ENCODE measurements at places on chromosomes 2 and 18.

DNA sequence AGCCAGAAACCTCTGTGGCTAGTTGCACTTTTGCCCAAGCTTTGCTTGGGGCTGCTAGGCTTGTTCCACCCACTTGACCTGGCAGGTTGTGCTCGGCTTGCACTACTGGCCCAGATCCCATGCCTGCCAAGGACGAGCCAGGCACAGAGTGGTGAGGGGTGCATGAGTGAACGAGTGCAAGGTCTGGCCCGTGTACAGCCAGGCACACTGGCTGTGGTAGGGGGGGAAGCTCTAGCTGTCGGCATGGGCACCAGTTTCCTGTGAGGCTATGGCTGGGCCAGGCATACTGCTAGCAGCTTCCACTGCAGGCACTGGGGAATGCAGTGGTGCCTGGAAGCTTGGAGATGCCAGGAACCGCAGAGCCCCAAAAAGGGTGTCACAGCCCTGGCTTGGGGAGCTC is 210.4 kb downstream of the AKAIN1 start:
- no peak for DNase-seq

- no peak for DNase-seq
These were observed 11.2 kb upstream of the NCKAP1 start for GRCh38 chr2:183049420-183049819.

DNA sequence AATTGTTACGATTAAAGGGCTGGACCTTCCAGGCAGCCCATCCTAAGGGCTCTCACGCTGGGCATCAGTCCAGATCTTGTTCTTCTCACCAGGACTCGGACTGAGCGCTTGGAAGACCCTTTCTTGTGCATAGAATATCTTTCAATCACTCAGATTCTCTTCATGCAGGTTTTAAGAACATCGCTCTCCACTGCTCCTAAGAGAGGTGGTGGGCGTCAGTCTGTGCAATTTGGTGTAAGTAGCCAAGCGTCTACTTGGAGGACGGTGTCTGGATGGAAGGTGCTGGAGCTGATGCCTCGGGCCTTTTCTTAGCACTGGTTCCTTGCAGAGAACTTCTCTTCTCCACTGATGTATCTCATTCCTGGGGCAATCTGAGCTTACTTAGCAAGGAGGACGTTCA is 68.7 kb downstream of the ASB1 start:
- no peak for DNase-seq

DNA sequence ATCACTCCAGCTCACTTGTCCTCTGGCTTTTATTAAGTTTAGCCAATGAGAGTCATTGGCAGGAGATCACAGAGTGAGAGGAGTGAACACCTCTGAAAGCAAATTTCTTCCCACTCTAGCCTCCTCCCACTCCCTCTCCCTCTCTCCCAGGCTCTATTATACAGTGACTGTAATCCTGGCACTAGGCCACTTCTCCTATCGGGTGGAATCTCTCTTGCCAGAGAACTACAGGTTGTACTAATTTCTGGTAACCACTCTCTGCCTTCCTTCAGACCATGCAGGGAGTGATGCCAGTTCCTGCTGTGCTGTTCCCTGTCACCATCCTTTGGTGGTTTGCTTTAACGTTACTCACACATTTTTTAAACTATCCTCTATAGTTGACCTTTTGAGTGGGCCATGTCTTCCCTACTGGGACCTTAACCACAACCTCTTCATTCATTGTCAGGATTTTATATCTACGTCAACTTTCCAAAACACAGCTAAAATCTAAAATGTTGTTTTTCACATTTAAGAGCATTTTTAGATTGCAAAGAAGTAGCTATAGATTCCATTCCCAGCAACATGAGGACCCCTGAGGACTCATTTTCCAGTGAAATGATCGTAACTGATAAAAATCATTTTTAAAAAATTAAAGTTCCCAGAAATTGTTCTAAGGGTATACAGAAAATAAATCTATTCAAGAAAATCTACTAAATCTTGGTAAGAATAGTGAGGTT is 217.1 kb downstream of the MREG start:
- no peak for DNase-seq

DNA sequence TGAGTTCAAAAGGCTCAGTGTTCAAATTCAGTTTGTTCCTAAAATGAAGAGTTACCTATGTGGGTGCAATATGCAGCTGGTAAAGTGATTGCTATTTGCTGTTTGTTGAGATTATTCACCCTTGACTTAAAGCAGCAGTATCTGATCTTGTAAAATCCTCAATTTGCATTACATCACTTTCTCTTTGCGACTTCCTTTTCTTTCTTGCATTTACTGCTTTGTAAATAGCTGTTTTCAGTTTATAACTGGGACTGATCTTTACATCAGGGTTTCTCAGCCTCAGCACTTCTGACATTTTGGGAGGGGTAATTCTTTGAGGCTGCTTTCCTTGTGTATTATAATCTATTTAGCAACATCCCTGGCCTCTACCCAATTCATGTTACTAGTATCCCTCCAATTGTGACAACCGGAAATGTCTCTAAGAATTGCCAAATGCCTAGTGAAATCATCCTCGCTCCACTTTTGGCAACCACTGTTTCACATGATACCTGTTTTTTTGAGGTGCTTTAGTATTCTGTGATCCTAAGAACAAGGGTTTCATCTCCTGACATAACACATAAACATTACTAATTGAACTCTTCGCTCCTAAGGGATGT is 12.1 kb upstream of the ERCC3 start:
- no peak for DNase-seq

DNA sequence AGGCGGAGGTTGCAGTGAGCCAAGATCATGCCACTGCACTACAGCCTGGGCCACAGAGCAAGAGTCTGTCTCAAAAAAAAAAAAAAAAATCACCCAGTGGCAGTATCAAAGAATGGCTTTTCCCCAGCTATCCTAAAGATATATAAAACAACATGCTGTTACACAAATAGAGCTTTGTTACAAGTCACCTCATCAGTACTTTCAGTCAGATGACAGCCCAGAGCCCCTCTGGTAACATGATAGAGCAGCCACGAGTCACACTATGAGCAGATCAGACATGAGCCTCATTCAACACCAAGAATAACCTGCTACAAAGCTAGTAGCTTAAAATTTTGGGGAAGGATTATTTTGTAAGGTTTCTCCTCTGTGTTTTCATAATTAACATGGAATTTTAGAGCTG is 25.2 kb downstream of the PDE11A start:
- DNase-seq: no peak

DNA sequence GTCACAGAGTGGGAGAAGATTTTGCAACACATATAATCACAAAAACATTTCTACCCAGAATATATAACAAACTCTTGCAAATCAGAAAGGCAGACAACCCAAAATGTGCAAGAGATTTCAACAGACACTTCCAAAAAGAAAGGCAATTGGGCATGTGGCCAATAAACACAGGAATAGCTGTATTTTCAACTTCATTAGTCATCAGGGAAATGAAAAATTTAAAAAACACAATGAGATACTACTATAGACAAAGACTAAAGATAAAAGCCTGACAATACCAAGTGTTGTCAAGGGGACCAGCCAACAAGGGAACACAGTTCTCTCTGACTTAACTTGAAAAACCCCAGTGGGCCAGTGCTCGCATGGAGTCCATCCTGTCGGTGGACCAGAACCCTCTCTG is 40.5 kb downstream of the MTHFD2 start:
- no peak for DNase-seq

- peak; percentile 27 for DNase-seq
These were observed 33.0 kb upstream of the PPP1R1C start for GRCh38 chr2:181952404-181953226.

DNA sequence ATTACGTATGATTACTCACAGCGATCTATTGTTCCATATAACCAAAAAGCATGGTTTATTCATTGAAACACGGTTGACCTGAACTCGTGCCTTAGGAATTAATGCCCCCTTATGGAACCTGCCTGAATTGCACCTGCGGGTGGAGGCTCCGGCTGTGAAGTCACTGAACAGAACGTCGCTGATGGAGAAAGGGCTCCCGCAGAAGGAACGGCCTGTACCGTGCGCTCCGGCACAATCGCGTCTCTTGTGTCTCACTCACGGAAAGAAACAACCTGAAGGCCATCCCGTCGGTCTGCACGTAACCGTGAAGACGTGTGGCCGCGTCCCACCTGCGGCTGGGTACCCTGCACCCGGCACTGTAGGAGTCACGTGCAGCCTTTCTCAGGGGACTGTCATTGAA is 133.1 kb downstream of the NFATC1 start:
- peak; percentile 94 for DNase-seq

- no peak for DNase-seq
These were observed 95.1 kb downstream of the EHBP1 start for GRCh38 chr2:62800618-62801017.

- DNase-seq: no peak
These were observed 133.2 kb upstream of the ID2 start for GRCh38 chr2:8548619-8549150.

GRCh38 chr2:166491461-166491860 is 2.6 kb downstream of the SCN7A start:
- no peak for DNase-seq

GRCh38 chr18:62196079-62196478 is 9.0 kb downstream of the RELCH start:
- DNase-seq: no peak

DNA sequence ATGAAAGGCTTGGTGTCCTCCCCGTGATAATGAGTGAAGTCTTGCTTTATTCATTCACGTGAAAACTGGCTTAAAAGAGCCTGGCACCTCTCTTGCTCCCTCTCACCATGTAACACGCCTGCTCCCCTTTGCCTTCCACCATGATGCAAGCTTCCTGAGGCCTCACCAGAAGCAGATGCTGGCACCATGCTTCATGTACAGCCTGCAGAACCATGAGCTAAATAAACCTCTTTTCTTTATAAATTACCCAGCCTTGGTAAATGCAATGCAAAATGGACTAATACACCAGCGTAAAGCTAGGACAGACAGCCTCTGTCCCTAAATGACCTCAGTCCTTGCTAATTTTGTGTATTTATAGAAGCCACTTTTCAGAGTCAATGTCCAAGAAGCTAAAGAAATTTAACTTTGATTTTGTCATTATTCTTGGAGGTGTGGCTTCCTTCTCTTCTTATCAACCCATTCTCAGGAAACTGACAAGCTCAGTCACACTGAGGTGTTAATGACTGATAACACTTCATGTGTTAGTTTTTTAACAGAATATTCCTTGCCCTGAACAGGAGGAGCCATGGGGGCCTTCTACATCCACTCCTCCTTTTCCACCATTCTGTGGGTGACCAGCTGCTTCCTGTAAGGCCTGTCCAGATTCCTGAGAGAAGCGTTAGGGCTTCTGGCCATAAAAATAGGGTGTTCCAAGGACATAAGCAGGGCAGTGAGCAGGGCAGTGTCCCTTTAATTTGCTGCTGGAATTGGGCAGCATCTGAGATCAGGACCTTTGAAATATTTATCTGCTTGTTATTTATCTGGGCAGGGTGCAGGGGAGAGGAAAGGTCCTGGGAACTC is 38.0 kb upstream of the EPAS1 start:
- no peak for DNase-seq

- DNase-seq: no peak
These were observed 17.3 kb downstream of the PLCL1 start for GRCh38 chr2:197821550-197822289.

- DNase-seq: no peak
These were observed 31.4 kb downstream of the GAREM1 start for GRCh38 chr18:32439241-32439640.

- peak; percentile 69 for DNase-seq
These were observed 42.6 kb upstream of the EDAR start for GRCh38 chr2:109031476-109032228.

- peak; percentile 86 for DNase-seq
These were observed 651 bp downstream of the STK17B start for GRCh38 chr2:196170606-196171247.

DNA sequence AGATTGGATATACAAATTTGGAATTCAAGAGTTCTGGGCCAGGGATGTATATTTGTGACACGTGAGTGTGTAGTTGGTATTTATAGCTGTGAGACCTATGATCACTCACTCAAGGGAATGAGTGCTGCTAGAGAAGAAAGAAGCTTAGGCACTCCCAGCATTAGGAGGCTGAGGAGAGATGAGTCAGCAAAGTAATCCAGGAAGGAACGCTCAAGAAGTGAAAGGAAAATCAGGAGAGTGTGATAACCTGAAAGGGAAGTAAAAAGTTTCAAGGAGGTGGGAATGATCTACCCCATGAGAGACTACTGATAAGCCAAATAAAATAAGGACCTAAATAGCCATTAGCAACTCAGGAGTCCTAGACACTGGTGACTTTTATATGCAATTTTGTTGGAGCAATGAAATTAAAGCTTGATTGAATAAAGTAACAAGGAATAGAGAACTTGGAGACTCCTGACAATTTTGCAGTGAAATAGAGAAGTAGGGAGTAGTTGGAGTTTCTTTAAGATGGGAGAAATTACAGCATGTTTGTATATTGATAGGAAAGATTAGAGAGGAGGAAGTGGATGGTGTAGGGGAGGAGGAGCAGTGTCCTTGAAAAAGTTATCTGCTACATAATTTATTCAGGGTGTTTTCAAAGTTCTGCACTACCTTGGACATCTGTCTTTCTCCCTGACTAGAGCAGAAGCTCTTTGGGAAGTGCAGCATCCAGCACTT is 89.9 kb downstream of the UBE2E3 start:
- DNase-seq: no peak

- DNase-seq: no peak
These were observed 33.4 kb upstream of the VPS54 start for GRCh38 chr2:64052463-64053241.

- DNase-seq: peak; percentile 93
These were observed 244.3 kb upstream of the APCDD1 start for GRCh38 chr18:10210057-10210633.

- no peak for DNase-seq
These were observed 42.2 kb downstream of the SCN2A start for GRCh38 chr2:165281387-165281786.

DNA sequence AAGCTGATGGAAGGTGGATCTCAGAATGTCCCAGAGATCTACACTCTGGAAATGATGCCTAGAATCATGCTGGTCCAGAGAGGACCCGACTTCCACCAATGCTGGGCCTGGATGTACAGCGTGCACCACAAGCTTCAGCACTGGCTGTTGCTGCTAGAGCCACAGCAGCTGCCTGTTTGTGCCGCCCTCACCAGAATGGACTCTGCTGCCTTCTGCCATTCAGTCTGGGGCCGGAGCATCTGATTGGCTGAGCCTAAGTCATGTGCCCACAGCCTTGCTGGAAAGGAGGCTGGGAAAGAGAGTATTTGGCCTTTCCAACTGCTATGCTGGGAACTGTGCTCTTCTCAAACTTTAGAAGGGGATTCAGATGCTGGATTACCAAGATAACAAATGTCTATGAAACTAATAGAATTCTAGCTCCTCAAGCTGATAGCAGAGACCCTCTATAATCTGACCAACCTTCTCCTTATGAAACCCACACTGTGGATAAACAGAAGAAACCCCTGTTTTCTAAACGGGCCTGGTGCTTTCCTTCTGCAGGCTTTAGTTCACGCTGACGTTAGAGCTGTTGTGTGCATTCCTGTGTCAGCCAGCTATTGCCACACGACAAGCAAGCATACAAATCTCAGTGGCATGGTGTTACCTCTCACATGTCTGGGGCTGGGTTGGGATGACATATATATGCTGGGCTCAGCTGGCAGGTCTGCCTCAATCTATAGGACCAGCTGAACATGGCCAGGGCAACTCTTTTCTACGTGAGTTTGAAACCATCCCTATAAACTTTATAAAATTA is 4.1 kb upstream of the LOXHD1 start:
- DNase-seq: peak; percentile 76

GRCh38 chr2:212299333-212299732 is 239.3 kb downstream of the ERBB4 start:
- DNase-seq: no peak

GRCh38 chr18:23927821-23928746 is 86.5 kb upstream of the TTC39C start:
- DNase-seq: no peak

GRCh38 chr2:114024326-114024725 is 134.4 kb downstream of the ACTR3 start:
- no peak for DNase-seq

Data from eye (tissue), 1 donor.